ENCODE measurements at places on chromosomes 3 and 15.

- peak; percentile 51 for DNase-seq
Measured at GRCh38 chr3:28317438-28318022, 31.0 kb upstream of the ZCWPW2 start.

DNA sequence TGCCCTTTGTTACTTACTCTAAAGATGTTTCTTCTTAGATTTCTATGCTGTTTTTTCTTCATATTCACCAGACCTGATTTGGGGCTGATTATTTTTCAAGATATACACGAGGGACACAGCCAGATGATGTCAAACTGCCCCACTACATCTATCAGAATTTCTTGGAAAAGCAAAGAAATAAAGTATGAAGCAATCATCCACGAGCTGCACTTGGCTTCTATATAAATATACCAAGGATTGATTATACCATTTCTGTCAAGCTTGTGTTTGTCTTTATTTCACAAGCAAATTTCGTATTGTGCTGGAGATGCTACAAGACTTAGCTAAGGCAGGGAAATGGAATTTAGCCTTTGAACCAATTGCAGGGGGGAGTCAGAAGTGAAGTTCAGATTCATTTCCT lies 715.1 kb upstream of the NR2F2 start:
- no peak for DNase-seq

DNA sequence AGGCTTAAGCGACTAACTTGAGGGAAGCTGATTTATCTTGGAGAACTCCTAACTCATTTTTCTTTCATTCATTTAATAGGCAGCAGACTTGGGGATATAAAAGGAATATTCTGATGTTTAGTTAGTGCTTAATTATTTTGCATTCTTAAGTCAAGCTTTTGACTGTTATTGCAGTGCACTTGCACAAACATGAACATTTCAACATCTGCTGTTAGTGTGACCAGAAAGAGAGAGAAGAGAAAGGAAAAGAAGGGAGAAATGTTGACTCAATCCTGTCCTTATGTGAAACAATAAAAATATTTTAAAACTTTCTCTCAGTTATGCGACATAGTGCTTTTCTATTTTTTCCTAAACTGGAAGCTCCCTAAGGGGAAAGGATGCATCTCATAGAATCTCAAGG lies 507.8 kb downstream of the LPP start:
- no peak for DNase-seq

GRCh38 chr3:188034989-188035388 lies 119.0 kb upstream of the LPP start:
- no peak for DNase-seq

DNA sequence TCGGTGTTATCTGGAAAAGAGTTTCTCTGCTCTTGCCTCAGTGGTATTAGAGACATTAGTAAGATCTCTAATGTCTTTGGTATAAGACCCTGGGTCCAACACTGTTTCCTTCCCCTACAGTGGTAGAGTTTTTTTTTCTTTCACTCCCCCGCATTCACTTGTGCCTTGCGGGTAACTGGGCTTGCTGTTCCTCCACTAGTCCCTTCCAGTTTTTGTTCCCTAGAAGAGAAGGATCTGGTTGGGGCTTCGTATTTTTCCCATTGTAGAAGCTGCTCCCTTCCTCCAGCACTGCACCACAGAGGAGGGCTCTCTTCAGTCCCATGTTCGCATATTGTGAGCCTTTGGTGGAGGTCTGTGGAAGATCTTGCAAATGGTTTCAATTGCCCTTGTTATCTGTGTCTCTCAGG lies 13.7 kb downstream of the CTDSPL2 start:
- DNase-seq = no peak

GRCh38 chr15:71465131-71465955 lies 345.0 kb upstream of the NR2E3 start:
- peak; percentile 7 for DNase-seq

- peak; percentile 77 for DNase-seq
Measured at GRCh38 chr15:92877000-92877399, 23.1 kb upstream of the CHD2 start.

DNA sequence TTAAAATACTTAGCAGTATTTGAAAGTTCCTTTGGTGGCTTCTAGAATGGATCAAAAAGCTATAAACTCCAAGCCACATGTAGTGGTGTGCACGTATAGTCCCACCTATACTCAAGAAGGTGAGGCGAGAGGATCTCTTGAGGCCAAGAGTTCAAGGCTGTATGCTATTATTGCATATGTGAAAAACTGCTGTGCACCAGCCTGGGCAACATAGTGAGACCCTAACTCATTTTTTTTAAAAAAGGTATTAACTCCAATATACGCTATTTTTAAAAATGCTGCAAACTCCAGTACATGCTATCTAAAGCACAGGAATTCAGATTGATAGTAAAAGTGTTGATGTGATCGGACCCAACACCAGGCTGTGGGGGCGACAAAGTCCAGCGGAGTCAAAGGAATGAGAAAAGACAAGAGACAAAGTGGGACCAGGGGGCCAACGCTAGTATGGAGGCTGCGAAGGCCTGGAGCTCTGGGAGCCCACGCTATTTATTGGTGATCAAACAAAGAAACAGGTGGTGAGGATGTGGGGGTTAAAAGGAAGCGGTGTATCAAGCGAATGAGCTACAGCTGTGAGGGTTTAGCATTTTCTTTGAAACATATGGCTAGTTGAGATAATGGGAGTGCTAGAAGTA lies 66.6 kb downstream of the ARIH1 start:
- no peak for DNase-seq

DNA sequence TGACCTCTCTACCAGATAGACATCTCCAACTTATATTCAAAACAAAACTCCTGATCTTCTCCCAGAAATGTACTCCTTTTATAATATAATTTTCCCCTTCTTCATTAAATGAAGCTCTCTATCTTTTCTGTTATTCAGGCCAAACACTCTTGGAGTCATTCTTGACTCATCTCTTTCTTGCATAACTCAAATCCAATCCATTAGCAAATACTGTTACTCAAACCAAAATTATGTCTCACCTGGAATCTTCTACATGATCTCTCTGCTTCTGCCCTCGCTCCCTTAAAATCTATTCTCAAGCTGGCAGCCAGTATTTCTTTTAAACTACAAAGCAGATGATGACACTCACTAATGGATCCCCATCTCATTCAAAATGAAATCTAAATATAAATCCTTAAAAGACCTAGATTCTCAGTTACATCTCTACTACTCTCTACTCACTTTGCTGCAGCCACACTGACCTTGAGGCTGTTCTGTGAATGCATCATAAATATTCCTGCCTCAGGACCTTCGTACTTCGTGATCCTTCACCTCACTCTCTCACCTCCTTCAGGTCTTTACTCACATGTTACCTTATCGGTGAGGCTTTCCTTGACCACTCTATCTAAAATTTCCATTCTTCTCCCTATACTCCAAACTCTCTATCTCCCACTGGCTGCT lies 160.9 kb downstream of the TBC1D5 start:
- peak; percentile 68 for DNase-seq

DNA sequence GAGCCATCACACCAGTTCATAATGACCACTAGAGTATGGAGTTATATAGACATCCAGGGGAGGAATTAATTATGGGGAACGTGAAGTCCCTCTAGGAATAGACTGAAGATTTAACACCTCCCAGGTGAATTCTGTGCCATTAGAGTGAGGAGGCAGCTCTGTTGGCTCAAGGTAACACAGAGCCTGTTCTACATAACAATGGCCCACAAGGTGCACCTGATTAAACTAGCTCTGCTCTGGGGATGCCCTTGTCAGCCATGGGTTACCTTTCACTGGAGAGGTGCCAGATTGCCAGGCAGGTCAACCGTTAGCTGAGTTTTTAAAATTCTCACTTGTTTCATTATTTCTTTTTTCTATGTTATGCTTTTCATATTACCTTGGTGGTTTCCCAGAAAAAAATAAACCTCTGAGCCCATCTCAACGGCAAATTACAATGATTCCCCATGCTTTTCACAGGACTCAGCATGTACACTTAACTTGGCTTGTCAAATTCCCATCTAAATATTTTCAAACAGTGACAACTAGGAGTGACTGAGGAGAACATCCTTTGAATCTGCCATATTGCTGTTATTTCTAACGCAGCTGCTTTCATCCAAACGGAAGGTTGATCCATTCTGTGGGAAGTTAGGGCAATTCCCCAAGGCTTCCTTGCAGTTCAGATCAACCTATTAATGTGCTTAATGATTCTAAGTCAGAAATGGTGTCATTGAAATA lies 512.9 kb downstream of the MCTP2 start:
- DNase-seq = no peak

- DNase-seq = peak; percentile 27
Measured at GRCh38 chr15:52527911-52528563, 643 bp downstream of the MYO5A start.

GRCh38 chr3:65347166-65347565 lies 659.4 kb upstream of the ADAMTS9 start:
- no peak for DNase-seq

GRCh38 chr3:58534592-58535494 lies 2.1 kb downstream of the ACOX2 start:
- no peak for DNase-seq

GRCh38 chr3:11581237-11582190 lies 62.2 kb downstream of the VGLL4 start:
- no peak for DNase-seq

DNA sequence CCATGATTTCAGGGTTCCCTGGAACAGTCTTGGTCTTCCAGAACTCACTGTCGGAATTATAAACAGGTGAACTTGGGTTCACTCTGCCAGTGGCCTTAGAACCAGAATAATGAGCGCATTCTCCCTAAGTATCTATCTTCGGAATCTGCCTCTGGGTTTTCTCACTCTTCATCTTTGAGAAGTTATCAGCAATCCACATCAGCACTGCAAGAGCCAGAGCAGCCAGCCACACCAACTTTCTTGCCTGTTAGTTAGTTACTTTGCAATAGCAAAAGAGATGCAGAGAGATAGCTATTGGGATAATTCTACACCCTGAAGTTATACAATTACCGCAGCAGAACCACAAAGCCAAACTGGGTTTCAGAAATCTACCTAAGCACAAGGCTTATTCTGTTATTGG lies 25.8 kb downstream of the GLB1 start:
- no peak for DNase-seq

DNA sequence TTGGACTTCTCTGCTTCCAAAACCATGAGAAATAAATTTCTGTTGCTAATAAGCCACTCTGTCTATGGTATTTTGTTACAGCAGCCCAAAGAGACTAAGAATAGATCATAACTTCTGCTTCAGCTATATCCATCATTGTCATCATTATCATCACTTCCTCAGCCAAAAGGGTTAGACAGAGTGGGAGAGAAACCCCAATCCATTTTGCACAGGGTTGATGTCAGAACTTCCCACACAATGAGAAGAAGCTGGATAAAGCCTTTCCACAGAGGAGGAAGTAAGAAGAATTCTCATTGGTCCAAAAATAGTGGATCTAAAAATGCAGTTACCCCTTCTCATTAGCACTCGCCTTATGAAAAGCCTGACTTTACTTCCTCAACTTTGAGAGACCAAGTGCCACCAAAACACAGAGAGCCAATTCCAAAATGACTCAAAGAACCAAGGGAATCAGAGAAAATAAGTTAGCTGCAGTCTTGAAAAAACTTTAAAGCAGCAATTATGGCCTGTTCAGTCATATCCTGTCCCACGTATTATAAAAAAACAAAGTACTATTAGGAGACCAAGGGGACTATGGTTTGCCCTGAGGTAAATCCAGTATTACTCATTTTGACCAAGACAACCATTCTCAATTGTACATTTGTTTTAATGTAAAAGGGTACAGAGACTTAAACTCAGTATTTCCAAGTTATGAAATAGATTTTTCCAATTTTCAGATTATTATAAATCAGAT lies 80.2 kb downstream of the WNT5A start:
- DNase-seq = peak; percentile 22

DNA sequence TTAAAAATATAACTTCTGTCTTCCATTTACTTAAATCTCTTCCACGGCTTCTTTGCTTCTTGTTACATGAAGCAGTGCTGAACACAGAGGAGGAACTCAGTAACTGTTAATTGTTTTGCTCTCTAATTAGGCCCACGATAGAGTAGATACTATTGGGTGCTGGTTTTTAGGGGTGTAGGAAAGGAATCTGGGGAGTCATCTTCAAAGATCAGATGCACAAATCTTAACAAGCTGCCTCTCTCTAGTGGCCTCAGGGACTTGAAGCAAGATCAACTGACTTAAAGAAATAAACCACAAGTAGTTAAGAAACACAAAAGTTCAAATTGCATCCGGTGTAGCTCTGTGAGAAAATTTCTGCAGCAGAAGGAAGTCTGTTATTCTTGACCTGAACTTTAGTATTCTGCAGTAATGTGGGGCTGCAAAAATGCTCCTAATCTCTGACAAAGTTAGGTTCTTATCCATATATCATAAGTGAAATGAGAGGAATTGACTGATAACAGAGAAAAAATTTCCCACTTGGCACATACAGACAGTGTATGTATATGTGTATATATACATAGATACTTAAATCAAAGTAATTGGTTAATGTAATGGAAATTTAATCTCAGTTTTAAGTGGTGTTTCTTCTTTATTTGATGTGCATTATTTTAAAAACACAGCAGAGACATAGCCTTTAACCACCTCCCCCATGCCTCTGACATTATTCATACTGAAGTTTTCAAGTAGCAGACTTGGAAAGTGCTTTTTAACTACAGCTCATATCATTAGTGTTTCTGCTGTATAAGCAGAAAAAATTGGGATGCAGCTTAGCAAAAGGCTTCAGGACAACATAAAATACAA lies 51.8 kb downstream of the CHST2 start:
- peak; percentile 74 for DNase-seq

GRCh38 chr15:90159213-90159612 lies 41.9 kb upstream of the SEMA4B start:
- peak; percentile 56 for DNase-seq

- DNase-seq = no peak
Measured at GRCh38 chr3:88947013-88947412, 160.4 kb upstream of the EPHA3 start.

GRCh38 chr3:54185740-54186139 lies 63.4 kb downstream of the CACNA2D3 start:
- no peak for DNase-seq

Data from amniotic epithelial cell (primary cell).